ENCODE measurements at places on chromosomes 7 and 10. TPM values are rescaled to one million over a fixed set of nuclear protein-coding genes. Genes with fewer than 3 reads are reported as not detected.

Gene EPHA1
- total RNA-seq, result not detected

DNA sequence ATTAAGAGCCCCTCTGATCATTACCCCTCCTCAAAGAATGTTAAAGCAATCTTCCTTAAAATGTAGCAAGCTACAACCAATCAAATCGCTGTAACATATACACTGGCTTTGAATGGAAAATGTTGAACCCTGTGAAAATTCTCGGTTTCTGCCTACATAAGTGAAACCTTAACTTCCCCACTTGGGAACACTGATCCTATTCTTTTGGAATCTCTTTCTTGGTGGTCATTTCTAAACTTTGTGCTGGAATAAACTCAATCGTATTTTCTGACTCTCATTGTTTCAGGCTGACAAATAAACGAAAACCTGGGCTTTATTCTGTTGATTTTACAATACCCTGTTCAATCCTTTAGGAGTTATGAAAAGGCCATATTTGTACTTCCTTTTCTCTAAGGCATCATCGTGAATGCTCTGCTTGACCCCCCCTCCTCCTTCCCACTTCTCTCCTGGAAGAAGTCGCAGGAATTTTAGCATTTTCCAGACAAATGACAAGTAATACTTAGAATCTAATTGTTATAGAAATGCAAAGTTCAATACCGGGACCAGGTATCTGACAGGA, 155.1 kb upstream of the FAM13C start:
- DNase-seq, result no peak
- no peaks in the 10 kb centered on the region for H3K4me1 ChIP-seq
- no peak overlapping the region for H3K4me3 ChIP-seq
- H3K27ac ChIP-seq, result no peak overlapping the region
- no peaks in the 10 kb centered on the region for H3K36me3 ChIP-seq
- no peaks in the 10 kb centered on the region for H3K27me3 ChIP-seq

DNA sequence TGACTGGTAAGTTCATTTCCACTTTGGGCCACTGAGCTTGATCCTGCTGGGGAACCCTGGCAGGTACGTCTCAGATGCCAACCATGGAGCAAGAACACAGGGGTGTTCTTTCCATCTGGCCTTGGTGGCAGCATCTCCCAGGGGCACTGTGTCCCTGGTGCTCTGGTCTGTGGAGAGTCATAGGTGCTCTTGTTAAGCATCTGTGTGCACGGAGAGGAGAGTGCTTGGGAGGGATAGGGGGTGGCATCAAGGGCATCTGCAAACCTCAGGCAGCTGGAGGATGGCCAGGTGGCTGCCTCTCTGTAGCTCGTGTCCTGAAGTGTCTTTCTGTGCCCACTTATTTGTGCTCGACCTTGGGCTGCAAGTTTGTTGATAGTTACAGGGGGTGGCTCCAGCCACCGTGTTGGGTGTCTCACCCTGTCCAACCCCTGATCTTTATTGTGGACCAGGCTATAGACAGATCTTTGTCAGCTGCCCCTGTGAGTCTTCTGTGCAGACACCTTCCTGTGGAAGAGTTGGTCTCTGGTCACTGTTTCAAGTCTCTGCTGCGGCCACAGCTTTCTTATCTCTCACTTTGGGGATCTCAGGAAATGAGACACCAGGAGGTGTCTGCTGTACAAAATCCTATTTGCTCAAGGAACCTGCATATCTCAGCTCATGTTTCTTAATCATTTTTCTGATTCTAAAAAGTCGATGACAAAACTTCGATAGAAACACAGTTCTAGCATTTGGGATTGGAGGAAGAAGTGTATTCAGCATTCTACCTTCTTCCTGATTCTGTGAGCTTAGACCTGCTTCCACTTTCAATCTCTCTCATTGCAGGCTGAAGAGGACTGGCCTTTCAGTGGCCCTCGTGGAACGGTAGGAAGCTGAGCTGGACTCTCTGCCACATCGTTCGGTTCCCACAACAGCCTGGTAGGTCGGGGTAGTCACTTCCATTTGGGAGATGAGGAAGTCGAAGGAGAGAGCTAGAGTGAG, 17.2 kb upstream of the GIMAP8 start:
- H3K4me1 ChIP-seq, result no peaks in the 10 kb centered on the region
- no peak overlapping the region for H3K27ac ChIP-seq
- DNase-seq, result no peak
- H3K4me3 ChIP-seq, result no peak overlapping the region
- H3K27me3 ChIP-seq, result no peaks in the 10 kb centered on the region

- no peak overlapping the region for H3K27ac ChIP-seq
- H3K36me3 ChIP-seq, result no peaks in the 10 kb centered on the region
- no peak for DNase-seq
- no peak overlapping the region for H3K4me3 ChIP-seq
- H3K27me3 ChIP-seq, result no peaks in the 10 kb centered on the region
Measured at GRCh38 chr10:114370966-114371365, 33.3 kb downstream of the AFAP1L2 start.

- no peak for DNase-seq
- no peaks in the 10 kb centered on the region for H3K27me3 ChIP-seq
- no peaks in the 10 kb centered on the region for H3K4me1 ChIP-seq
- H3K4me3 ChIP-seq, result no peak overlapping the region
- H3K36me3 ChIP-seq, result no peaks in the 10 kb centered on the region
- H3K27ac ChIP-seq, result no peak overlapping the region
Measured at GRCh38 chr7:14229047-14229446, 239.6 kb upstream of the ETV1 start.

DNA sequence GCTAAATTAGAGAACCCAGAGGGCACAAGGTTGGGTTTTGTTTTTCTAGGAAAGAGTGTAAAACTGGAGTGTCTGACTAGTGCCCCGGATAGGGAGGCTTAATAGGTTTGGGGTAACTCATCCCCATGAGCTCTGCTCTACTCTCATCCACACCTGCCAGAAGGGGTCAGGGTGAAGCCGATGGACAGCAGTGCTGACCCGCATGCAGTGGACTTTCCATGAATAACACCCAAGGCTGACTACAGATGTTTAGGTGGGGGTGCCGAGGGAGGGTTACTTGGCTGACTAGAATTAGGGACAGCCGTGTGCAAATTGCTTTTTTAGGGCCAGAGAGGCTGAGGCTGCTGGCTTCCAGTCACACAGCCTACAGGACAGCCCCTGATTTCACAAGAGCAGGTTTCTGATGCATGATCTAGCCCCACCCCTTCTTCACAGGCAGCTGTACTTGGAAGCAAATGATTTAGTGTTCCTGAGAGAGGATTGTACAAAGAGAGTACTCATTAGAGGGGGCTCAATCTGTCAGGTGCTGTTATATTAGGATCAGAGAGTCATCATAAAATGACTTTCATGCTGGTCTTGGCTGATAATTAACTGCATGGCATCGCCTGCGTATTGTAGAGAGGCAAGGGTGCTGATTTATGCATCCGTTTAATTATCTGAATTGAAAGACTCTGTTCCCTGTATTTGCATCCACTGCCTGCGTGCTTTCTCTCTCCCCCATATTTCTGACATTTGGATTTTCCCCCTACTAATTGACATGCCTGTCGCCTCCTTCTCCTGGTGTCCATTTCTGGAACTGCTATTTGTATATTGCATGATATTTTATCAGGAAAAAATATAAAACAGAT, 9.5 kb downstream of the INHBA start:
- no peak for DNase-seq
- H3K4me3 ChIP-seq, result peak overlapping the region; percentile 82
- H3K36me3 ChIP-seq, result peaks cover 8% of the 10 kb centered on the region
- no peaks in the 10 kb centered on the region for H3K27me3 ChIP-seq
